ENCODE measurements at places on chromosomes 7 and 10.

- no peak for DNase-seq
Measured at GRCh38 chr10:101397140-101397539, 43.2 kb downstream of the BTRC start.

- no peak for DNase-seq
Measured at GRCh38 chr10:7272008-7272407, 138.8 kb downstream of the SFMBT2 start.

GRCh38 chr7:11858622-11859302, 26.8 kb upstream of the THSD7A start:
- DNase-seq, result no peak

GRCh38 chr7:83655951-83656556, 7.1 kb upstream of the SEMA3E start:
- no peak for DNase-seq

- no peak for DNase-seq
Measured at GRCh38 chr7:148623586-148624282, 33.2 kb downstream of the C7orf33 start.

GRCh38 chr7:112122798-112123197, 83.4 kb downstream of the DOCK4 start:
- DNase-seq, result no peak

- no peak for DNase-seq
Measured at GRCh38 chr10:91416339-91416855, 6.3 kb downstream of the HECTD2 start.

GRCh38 chr10:89888321-89889070, 187.1 kb downstream of the KIF20B start:
- no peak for DNase-seq

GRCh38 chr10:33368086-33368485, 33.6 kb upstream of the NRP1 start:
- DNase-seq, result no peak

- DNase-seq, result no peak
Measured at GRCh38 chr10:61304746-61305145, 148.4 kb downstream of the TMEM26 start.

- DNase-seq, result no peak
Measured at GRCh38 chr7:73366127-73366526, 38.2 kb downstream of the FKBP6 start.

DNA sequence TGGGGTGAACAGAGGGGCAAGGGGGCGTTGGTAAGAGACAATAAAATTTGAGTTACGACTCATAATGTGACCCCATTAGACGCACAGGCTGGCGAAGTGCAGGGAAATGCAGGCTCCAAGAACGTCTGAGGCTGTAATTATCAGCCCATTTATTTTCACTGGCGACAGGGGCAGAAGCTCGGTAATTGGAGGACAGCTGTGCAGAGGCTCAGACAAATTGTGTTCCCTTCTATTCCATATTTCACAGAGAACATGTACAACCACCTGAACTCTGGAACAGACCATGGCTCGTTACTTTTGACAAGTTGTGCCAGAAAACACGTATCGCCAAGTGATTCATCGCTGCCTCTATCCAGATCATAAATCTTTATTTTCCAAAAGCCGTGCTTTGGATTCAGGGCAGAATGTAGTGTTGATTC, 137.3 kb upstream of the FRMD4A start:
- no peak for DNase-seq

DNA sequence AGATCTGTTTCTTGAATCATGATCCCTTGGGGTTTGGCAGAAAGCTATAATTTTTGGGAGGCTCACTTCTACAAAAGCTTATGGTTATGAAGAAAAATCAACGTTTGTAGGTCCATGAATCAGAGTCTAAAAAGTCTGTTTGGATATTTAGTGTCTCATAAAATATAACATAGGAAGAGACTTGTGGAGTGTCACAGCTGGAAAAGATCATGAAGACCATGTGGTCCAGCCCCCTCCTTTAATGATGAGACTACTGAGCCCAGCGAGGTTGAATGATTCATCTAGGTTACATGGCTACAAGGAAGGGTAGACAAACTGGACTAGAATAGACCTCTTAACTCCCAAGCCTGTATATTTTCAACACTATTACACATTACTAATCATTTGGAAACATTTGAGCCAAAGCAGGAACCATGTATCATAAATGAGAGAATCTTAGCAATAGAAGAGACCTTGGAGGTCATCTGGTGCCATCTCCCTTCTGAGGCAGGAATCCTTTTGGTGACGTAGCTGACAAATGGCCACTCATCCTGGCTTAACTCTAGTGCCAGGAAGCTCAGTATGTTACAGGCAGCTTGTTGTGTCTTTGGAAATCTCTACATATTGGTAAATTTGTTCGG, 152.5 kb downstream of the CREB5 start:
- DNase-seq, result no peak

- no peak for DNase-seq
Measured at GRCh38 chr10:112896722-112897121, 53.3 kb upstream of the TCF7L2 start.

DNA sequence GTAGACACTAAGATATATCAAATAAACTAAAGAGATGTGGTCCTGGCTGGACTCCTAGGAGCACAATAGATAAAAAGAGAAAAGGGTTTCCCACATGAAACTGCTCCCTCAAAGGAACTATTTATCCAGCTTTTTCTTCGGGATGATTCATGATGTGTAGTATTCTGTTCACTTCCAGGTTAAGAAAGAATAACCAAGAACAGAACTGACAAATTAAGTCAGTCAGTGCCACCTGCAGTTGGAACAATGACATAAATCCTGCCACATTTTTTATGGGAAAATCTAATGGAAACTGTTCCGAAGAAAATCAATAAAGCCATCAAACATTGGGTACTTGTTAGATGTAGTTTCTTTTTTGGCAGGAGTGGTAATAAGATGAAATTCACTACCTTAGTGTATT, 87.1 kb downstream of the POLR1F start:
- DNase-seq, result no peak

DNA sequence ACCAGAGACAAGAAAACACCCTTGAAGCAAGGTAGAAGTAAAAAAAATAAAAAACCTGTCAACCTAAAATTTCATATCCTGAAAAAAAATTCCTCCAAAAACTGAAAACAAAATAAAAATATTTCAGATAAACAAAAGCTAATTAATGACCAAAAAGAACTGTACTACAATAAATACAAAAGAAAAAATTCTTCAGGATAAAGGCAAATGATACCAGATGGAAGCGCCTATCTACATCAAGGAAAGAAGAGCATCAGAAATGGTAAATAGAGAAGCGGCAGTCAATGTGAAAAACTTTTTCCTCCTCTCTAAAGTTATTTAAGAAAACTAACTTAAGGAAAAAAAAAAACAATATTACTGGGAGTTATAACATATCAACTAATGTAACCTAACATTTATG, 79.8 kb downstream of the RSU1 start:
- DNase-seq, result no peak

DNA sequence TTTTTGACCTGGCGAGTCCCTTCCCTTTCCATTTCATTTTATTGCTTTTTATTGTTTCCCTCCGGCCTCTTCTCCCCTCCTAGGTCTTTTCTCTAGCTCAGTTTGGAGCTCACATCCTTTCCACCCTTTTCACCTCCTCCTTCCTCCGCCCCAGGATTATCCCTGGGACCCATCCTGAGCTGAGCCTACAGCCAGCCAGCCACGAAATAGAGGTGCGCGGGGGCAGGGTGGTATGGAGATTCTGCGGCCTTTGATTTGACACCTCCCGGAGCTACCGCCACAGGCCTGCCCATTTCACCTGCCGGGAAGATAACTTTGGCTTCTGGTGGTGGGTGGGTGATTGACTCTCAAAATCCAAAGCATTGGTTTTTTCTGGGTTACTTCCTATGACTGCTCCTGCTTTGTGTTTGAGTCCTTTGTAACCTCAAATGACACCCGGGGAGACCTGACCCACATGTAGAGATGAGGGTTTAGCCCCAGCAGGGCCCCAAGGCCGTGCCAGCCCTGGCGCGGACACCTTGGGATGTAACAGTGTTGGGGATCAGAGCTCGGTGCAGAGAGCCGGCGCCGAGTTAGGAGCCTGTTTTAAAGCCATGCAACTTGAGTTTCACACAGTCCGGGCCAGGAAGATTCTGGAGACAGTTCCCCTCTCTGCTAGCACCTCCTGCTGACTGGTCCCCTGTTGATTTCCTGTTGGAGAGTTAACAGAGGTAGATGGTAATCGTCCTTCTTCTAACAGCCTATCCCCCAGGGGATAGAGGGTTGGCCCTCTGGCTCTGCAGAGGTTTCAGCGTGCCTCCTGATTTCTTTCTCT, 1.5 kb downstream of the DUSP5 start:
- DNase-seq, result peak; percentile 35

- no peak for DNase-seq
Measured at GRCh38 chr10:100780324-100780723, 34.9 kb downstream of the PAX2 start.

DNA sequence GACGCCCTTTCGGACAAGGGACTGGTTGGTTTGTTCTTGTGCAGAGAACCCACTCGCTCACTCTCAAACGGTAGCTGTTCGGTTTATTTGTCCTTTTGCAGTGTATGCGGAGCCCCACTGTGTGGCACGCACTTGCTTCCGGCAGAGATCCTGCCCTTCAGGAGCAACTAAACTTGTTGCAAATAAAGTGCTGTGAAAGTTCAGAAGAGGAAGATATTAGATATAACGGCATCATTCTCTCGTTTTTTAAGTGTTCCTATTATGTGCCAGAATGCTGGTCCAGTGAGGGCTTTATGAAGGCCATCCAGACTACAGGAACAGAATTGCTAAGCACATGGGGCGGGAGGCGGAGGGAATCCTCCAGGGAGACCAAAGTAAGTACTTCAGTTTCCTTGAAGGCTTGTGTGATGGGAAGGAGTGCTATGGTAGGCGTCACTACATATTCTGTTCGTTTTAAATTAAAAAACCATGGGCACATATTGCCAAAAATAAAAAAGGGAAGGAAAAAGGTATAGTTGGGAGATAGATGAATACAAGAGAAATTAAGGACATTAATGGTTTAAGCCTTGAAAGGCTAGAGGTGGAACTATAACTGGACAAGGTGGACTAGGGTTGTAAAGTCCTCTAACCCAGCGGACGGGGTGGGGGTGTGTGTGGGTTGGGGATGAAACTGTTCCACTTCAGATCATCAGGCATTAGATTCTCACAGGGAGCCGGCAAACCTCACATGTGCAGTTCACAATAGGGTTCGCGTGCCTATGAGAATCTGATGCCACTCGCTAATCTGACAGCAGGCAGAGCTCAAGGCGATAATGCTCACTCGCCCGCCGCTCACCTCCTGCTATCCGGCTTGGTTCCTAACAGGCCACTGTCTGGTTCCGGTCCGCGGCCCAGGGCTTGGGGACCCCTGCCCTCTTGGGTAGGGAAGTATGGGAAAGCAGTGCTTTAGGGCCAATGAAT, 704 bp upstream of the ERLIN1 start:
- DNase-seq, result no peak

- no peak for DNase-seq
Measured at GRCh38 chr10:85609509-85609908, 757.1 kb downstream of the GRID1 start.

GRCh38 chr7:8063706-8064297, 95.2 kb downstream of the GLCCI1 start:
- DNase-seq, result no peak

GRCh38 chr7:131753620-131754222, 197.3 kb upstream of the PODXL start:
- no peak for DNase-seq

- DNase-seq, result no peak
Measured at GRCh38 chr7:73960548-73960947, 67.4 kb upstream of the ELN start.

DNA sequence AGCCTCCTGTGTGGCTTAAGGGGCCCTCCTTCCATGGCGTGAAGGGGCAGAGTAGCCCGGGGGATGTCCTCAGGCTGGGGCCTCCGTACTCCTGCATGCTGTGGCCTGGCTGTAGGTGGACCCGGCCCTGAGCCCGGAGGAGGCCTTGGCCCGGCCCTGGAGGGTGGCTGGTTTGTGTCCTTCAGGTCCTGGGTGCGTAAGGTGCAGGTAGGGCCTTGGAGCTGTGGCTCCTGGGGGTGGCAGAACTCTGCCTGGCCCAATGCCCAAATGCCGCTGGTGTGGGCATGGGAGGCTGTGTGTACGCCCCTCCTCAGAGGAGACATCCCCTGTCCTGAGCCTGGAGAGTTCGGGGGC, 26.9 kb upstream of the AMZ1 start:
- DNase-seq, result no peak

- DNase-seq, result no peak
Measured at GRCh38 chr10:86918022-86918471, 39.4 kb downstream of the MMRN2 start.

DNA sequence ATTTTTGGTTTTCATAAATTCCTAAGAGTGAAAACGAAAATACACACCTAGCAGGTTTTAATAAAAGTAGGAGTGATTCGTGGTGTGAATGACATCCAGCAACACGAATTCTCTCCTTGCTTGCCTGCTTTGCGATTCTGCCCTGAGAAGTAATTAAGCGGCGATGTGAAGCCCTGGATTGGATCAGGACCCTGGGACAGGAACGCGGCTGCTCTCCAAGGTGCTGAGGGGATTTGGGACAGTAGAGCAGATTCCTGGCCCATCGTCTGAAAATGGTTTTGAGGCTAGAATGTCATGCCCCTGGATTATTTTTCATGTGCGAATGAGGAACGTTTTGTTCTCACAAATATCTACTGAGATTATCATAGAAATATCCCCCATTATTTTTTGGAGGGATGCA, 7.8 kb downstream of the NPS start:
- no peak for DNase-seq

DNA sequence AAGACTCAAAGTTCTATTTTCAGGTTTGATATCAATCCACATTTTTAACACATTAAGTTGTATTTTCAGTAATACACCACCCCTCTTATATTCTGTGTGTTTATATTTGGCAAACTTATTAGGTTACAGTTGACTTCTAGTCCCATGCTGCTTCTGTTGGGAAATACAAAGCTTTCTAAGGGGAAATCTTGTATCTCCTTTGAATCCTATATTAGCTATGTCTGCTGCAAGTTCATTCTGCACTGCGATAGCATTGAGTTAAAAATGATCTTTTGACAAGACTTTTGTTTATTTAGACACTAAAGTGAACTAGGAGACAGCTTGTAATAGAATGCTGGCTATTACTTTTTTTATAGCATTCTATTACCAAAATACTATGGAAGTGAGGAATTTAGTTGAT, 625.1 kb upstream of the ANKRD30A start:
- no peak for DNase-seq

DNA sequence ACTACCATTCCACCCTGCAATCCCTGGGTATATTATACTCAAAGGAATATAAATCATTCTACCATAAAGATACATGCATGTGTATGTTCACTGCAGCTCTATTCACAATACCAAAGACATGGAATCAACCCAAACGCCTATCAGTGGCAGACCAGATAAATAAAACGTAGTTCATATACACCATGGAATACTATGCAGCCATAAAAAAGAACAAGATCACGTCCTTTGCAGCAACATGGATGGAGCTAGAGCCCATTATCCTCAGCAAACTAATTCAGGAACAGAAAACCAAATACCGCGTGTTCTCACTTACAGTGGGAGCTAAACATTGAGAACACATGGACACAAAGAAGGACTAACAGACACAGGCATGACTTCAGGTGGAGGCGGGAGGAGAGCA, 138.3 kb downstream of the DYNC2I1 start:
- DNase-seq, result no peak

All from T-helper 9 cell (primary cell).